ENCODE measurements at places on chromosomes 12 and 14.
A peak's percentile ranks its signal among the peaks of the same experiment; 100 is the strongest.

- DNase-seq, result peak; percentile 69
Measured at GRCh38 chr12:110688446-110689280, at the start of gene HVCN1. TSS of gene HVCN1 (minus strand) at chr12:110689115. CDS start at chr12:110683245, 5,870 bp downstream.

- no peak for DNase-seq
Measured at GRCh38 chr12:86257134-86257533, 943 bp upstream of the MGAT4C start.

- no peak for DNase-seq
Measured at GRCh38 chr12:114765960-114766691, 82.2 kb upstream of the TBX3 start.

DNA sequence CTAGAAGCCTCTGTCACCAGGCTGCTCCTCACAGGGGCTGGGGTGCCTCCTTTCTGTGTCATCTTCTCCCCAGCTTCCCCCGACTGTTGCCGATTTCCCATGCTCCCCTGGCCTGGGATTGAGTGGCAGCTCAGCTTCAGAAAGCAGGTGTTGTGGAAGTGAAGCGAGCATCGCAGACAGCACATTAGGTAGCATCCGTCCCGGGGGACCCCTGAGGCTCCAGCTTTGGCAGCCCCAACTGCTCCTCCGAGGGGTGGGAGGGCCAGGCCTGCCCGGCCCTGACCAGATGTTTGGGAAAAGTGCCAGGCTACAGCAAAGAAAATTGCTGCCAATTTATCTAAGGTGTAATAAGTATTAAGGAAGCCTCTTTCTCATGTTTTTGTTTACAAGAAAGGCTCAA is 1045.6 kb downstream of the BCL11B start:
- DNase-seq, result no peak

DNA sequence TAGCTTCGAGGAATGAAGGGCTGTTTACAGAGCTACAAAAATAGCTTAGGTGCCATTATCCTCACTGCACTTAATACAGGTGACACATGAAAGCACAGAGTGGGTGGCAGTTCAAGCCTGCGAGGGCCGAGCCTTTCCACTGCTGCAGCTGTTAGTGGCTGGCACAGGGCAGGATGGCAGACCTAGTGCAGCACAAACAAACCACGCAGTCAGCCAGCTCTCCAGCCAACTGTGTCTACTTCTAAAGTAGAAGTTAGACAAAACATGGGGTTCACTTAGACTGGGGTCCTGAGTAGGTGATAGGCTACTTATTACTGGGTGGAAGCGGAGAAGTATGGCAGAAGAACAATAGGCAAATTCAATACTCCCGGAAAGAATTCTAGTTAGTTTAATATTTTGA is 95.4 kb downstream of the DUSP16 start:
- DNase-seq, result no peak

DNA sequence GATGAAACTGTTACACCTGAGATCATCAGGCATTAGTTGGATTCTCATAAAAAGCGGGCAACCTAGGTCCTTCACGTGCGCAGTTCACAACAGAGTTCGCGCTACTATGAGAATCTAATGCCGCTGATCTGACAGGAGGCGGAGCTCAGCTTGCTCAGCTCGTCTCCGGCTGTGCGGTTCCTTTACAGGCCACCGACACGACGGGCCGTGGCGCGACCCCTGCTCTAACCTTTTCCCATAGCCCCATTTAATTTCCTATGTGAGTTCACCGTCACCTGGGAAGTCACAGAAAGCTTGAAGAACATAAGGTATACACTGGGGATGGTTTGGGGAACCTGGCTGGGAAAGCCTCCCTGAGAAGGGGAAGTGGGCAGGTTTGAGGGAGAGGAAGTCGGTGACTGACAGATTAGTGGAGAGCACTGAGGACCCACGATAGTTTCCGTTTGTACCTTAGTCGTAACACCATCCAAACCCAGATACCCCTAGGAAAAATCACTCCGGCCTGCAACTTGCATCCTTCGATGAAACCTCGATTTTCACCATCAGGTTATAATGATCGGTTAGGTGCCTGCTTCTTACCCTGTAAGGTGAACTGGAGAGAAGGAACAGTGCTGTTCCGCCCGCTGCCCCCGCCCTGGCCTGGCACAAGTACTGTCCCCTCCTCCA is 2.8 kb upstream of the AAAS start:
- peak; percentile 83 for DNase-seq

DNA sequence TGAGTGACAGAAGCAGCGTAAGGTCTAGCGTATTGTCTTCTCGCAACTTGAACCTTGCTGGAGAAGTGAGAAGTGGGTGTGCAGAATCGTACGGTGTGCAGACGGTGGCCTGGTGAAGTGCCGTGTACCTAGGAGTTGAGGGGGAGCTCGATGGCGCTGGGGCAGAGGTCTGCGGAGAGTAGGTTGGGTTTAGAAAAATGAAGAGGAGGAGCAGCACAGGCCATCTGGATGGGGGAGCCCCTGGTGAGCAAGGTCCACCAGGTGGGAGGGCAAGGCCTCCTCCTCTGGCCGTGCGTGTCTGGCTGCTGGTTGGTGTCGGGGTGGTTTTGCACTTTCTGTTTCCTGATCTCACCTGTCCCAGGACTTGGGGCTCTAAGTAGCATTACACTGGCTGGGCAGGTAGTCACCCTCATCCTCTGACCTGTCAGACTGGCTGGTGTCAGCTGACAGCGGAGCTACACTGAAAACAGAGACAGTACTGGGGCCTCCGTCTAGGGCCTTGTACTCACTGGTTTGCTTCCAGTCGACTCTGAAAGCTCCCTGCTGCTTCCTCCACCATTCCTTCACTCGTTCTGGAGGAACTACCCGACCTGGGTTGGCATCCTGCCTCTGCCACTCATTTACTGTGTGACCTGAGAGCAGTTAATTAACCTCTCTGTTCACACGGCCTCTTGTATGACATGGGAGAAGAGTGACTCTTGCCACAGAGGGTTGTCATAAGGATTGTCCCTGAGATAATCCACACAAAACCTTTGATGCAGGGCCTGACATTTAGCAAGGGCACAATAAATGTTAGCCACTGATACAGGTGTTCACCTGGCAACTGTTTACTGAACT is 228.3 kb downstream of the SLC41A2 start:
- no peak for DNase-seq

DNA sequence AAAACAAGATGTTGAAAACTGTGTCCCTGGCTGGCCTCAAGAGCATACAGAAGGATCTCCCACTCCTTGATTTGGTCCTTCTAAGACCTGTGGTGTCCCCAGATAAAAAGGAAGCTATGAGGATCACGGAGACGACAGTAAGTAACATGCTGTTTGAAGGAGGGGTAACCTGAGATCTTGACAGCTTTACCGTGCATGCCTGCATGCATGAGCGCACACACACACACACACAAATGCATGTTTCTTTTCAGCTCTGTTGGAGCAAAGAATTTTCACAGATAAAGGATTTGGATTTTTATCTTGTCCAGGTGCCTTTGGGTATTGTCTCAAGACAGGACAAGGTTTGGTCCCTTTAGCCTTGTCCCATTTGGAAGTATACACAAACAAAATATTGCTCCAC is 411.6 kb upstream of the CCDC196 start:
- DNase-seq, result no peak

- DNase-seq, result no peak
Measured at GRCh38 chr14:77964586-77964985, 164.7 kb downstream of the ADCK1 start.

DNA sequence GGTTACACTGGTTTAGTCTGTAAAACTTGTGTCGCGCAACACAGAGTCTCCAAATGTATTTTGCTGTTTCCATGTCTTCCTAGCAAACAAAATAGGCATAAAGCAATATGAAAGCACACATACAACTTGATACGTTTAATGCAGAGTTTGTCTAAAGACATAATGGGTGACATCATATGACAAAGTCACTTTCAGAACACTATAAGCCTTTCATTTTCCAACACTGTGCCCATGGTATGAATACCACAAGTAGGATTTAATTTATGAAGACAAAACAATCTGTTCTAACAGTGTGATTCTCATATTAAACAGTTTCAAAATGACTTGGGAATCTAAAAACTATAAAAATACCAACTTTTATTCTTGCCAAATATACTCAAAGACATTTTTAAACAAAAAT is 58.4 kb downstream of the PTPN21 start:
- DNase-seq, result no peak

DNA sequence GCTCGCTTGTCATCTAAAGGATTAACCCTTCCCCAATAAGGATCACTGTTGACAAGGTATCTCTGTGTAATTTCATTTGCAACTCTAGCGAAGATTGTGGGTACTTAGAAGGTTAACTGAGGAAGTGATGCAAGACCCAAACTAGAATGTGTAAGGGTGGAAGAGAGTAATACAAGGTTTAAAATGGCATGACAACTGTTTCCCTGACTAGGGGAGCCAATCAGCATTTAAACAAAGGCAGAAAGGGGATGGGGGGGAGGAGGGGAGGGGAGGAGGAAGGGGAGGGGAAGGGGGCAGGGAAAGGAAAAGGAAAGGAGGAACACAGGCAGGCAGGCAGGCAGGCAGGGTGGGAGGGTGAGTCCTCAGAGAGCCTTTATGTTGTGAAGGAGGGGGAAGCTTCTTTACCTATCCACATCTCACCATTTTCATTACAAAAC is 31.1 kb downstream of the NRDE2 start:
- peak; percentile 27 for DNase-seq

GRCh38 chr12:49939707-49940106 is 10.8 kb upstream of the AQP2 start:
- no peak for DNase-seq

DNA sequence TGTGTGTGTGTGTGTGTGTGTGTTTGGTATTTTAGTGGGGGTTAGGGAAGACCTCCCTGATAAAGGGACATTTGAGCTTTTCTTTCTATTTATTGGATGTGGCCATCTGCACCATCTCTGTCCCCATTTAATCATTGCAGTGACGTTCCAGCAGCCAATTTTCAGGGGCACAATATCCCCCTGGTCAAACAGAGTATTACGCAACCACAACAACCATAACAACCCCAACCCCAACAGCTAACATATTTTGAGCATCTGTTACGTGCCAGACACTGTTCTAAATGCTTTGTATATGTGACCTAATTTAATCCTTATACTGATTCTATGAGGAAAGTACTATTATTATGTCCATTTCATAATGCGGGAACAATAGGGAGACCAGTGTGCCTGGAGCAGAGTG is 87.4 kb downstream of the TTC8 start:
- no peak for DNase-seq

DNA sequence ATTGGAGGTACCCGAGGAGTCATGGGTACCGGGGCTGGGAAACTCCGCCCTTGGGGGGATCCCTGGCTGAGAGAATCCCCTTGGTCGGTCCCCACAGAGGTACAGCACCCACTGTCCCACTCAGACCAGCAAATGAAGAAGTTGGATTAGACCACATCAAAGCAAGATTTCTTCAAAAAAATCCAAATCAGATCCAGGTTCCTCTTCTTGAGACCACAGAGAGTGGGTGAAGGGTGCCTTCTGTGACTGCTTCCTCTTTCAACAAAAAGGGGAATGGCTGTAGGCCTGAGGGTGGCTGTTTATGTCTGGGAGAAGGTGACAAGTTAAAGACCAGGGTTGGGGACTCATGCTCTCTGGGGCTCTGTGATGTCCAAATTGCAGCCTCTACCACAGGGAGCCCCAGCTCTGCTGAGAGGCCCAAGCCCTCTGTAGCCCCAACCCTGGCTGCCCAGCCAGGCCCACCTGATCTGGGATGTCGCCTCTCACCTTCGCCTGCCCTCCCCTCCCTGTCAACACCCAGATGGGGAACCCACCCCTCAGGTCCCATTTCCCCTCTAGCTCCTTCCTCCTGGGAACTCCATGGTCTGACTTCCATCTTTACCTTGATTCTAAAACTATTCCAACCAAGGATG is 50.9 kb downstream of the ZFP36L1 start:
- DNase-seq, result no peak
